ENCODE measurements at places on chromosomes 13 and 19. TPM values are rescaled to one million over a fixed set of nuclear protein-coding genes. Genes with fewer than 3 reads are reported as not detected.

The ZNF256 gene
- 2.5 TPM for total RNA-seq

The BCAM gene
- 24.2 TPM for total RNA-seq

The ONECUT3 gene
- not detected for total RNA-seq

DNA sequence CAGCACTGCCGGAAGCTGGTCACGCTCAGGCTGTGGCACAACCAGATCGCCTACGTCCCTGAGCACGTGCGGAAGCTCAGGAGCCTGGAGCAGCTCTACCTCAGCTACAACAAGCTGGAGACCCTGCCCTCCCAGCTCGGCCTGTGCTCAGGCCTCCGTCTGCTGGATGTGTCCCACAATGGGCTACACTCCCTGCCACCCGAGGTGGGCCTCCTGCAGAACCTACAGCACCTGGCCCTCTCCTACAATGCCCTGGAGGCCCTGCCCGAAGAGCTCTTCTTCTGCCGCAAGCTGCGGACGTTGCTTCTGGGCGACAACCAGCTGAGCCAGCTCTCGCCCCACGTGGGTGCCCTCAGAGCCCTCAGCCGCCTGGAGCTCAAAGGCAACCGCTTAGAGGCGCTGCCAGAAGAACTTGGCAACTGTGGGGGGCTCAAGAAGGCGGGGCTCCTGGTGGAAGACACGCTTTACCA, 3.2 kb upstream of the MAP2K7 start:
- no peak for DNase-seq

GRCh38 chr13:105363261-105364190, 1171.9 kb downstream of the EFNB2 start:
- DNase-seq: no peak

- DNase-seq: peak; percentile 31
These were observed 68.4 kb upstream of the ARHGEF7 start for GRCh38 chr13:111046590-111047141.

- peak; percentile 59 for DNase-seq
These were observed 39.1 kb downstream of the TEX26 start for GRCh38 chr13:30971575-30971974.

- no peak for DNase-seq
These were observed 23.3 kb downstream of the RBM26 start for GRCh38 chr13:79382545-79383275.

DNA sequence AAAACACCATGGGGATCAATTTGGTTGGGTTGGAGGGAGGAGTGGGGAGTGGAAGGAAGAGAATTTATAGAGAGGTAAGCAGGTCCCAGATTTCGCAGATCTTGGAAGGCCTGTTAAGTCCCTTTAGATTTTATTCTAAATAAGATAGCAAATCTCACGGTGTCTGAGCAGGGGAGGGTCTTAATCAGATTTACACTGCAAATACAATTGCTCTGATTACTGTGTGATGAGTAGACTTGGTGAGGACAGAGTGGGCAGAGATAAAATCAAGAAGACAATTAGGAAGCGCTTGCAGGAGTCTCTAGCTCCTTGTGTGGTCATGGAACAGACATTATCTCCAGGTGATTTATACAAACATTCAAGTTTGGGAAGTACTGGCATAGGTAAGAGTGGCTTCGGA, 126.0 kb downstream of the GPC6 start:
- no peak for DNase-seq

DNA sequence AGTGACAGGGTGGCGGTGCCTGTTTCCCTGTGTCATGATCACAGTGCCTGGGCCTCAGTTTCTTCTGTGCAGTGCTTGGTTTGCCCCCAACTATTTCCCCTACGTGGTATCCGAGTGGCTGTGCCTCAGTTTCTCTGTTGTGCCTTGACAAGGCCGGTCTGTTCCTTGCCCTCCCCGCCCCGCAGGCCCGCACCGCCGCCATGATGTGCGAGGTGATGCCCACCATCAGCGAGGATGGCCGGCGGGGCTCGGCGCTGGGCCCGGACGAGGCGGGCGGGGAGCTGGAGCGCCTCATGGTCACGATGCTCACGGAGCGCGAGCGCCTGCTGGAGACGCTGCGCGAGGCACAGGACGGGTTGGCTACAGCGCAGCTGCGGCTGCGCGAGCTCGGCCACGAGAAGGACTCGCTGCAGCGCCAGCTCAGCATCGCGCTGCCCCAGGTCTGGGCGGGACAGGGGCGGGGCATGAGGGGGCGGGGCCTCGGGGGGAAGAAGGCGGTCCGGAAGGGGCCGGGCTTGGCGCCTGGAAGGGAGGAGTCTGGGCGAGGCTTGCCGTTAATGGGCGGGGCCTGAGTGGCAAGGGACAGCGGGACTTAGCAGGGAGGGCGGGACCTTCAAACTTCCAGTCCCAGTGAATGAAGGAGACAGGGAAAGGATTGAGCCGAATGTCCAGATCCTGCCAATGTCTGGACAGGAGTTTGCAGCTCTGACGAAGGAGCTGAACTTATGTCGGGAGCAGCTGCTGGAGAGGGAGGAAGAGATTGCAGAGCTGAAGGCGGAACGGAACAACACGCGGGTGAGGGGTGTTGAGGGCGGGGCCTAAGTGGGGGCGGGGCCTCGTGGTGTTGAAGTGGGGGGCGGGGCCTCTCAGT, 8.6 kb downstream of the PPFIA3 start:
- DNase-seq: peak; percentile 95
